ENCODE measurements at places on chromosomes 1 and 21.

GRCh38 chr1:52153898-52154297 is 12.0 kb downstream of the ZFYVE9 start:
- no peak for DNase-seq

- DNase-seq: peak; percentile 52
These were observed 49.8 kb upstream of the SCAF4 start for GRCh38 chr21:31781737-31782136.

- no peak for DNase-seq
These were observed 448 bp upstream of the COL9A2 start for GRCh38 chr1:40317394-40318074.

GRCh38 chr1:105865546-105865945 is 1190.9 kb upstream of the PRMT6 start:
- DNase-seq: no peak

GRCh38 chr1:87135329-87135712 is 193.4 kb upstream of the LMO4 start:
- DNase-seq: no peak

- no peak for DNase-seq
These were observed 140.8 kb downstream of the ASTN1 start for GRCh38 chr1:177023726-177024125.

- no peak for DNase-seq
These were observed 4.5 kb upstream of the ZMYM4 start for GRCh38 chr1:35264035-35264434.

DNA sequence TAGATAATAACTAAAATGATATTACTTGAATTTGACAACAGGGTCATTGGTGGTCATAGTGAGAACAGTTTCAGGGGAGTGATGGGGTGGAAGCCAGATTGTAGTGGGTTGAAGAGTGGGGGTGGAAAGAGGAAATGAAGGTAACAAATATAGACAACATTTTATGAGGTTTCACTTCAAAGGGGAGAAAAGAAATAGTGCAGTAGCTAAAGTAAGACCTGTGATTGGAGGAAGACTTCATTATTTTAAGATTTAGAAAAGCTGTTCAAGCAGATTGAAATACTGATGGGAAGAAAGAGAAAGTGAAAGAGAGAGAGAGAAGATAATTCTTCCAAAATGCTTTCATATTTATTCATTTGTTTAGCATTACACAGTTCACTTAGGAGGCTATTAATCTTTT is 52.0 kb upstream of the KCNA3 start:
- DNase-seq: no peak

- DNase-seq: no peak
These were observed 345.3 kb downstream of the LMX1A start for GRCh38 chr1:165011186-165011585.

DNA sequence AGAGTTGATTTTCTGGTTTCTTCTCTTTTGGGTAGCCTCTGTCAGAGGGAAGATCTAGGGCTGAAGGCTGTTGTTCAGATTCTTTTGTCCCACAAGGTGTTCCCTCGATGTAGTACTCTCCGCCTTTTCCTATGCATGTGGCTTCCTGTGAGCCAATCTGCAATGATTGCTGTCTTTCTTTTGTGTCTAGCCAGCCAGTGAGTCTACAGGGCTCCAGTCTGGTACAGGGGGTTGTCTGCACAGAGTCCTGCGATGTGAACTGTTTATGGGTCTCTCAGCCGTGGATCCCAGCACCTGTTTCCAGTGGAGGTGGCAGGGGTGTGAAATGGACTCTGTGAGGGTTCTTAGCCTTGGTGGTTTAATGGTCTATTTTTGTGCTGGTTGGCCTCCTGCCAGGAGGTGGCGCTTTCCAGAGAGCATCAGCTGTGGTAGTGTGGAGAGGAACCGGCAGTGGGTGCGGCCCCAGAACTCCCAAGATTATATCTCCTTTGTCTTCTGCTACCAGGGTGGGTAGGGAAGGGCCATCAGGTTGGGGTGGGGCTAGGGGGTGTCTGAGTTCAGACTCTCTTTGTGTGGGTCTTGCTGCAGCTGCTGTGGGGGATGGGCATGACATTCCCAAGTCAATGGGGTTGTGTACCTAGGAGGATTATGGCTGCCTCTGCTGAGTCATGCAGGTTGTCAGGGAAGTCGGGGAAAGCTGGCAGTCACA is 81.3 kb upstream of the C21orf91 start:
- DNase-seq: no peak

DNA sequence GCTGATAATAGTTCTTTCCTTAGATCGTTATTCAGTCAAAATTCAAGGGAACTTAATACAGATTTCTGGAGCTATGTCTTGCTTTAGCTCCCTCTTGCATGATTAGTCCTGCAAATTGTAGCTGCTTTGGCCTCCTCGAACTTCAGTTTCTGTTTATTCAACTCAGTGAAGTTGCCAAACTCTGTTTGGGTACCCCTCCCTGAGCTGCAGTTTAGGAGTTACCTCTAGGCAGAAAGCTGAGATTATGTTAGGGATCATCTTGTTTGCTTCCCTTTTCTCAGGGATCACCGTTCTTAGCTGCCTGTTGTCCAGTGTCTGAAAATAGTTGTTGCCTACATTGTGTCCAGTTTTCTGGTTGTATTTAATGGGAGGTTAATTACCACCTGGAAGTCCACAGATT is 43.5 kb downstream of the SNX27 start:
- no peak for DNase-seq

DNA sequence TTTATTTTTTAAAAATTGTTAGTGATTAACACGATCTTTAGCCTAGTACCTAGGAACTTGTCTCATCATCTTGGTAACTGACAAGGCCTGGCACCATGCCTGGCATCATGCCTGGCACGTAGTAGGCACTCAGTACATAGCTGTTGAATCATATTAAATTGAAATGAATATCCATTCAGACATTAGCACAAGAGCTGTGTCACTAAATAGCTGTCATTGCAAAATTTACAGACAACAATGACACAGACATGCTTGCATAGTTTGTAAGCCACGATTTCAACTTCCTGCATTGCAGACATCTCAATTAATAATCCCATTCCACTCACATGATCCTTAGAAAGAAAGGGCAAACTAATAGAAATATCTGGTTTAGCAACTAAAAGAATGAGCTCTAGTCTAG is 15.4 kb upstream of the PHACTR4 start:
- DNase-seq: no peak

DNA sequence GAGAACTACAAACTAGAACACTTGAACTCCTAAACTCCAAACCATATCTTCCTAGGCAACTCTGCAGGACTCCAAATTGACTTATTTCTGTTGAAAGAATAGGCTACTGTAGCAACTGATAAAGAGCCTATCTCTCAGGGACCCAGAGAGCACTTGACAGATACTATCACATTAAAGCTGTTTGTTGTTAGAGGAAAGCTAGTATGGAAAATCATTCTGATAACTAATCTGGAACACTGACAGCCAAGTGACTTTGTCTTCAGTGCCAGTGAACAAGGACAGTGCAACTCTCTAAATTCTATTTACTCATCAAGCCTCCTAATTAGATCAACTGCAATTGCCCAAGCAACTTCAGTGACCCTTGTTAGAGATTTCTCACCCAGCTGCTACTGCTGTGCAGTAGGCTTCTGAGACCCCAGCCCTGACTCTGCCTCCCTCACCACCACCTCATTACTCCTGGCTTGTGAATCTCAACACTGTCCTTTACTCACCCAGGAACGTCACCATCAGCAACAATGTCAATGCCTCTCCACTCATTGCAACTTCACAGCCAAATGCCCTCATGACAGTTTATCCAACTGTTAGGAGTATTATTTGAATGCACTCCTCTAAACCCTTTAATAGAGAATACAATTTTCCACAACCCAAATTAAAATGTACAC is 7.4 kb upstream of the RGS13 start:
- no peak for DNase-seq

GRCh38 chr1:29395736-29396437 is 159.6 kb downstream of the PTPRU start:
- DNase-seq: no peak

DNA sequence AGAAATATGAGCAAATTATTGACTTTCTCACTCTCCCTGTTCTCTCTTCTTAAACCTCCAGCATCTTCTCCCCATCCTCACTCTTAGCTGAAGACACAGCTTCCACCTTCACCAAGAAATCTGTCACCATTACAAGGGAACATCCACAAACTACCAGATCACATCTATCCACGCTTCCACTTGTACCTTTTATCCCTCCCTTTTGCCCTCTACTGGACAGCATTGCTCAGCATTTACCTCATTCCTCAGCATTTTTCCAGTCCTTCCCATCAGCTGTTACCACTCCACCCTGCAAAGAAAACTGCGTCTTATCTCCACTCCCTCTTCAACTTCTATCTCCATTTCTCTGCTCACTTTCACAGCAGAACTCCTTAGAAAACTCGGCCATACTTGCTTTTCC is 42.6 kb downstream of the KCNJ6 start:
- no peak for DNase-seq

DNA sequence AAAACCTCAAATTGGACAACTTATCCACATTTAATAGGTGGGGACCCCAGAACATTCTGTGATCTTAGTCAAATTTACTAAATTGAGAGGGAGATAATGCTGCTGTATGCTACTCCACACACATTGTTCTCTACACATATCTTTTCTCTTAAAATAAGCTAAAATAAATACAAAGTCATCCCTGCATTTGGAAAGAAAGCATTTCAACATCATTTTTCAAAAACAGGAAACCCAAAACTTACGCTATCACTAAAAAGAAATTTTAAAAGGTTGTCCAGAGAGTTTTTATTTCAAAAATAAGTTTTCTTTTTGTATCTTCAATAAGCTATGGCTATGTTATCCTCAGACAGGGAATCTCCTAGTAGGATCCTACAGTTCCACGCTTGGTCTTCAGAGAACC is 19.5 kb upstream of the OR6N2 start:
- no peak for DNase-seq

- no peak for DNase-seq
These were observed 5.8 kb downstream of the AVPR1B start for GRCh38 chr1:206111271-206111927.

- no peak for DNase-seq
These were observed 2.8 kb downstream of the HES4 start for GRCh38 chr1:996851-997712.

- DNase-seq: no peak
These were observed 14.7 kb downstream of the TMEM81 start for GRCh38 chr1:205069371-205070125.

DNA sequence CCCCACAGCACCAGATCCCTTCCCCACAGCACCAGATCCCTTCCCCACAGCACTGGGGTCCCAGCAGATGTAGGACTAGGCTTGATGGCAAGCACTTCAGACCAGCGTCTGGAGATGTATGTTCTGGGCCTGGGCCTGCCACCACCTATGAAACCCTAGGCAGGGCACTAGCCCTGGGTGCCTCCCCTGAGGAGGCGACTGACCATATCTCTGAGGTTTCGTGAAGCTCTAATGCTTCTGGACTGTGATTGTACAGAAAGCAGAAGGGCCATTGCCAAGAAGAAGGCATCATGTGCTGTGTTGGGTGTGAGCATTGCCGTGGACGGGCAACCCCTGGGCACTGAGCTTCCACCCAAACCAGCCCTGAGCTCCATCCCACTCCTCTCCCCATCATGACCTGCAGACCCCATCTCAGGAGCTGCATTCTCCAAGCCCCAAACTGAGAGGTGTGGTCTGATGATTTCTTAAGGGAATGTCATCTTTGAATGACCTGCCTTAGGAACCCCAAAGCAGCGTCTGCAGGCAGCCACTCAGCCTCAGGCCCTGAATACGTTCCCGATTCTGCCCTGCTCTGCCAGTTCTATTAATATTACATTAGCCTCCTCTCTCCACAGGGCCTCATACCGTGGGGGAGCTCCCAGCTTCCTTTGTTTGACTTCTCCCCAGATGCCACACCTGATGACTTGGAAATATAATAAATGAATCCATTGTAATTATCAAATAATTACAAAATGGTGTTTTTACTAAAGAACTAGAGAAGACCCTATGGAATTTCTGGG is 163.4 kb downstream of the TRIM33 start:
- no peak for DNase-seq

GRCh38 chr1:106278716-106279115 is 777.8 kb upstream of the PRMT6 start:
- DNase-seq: no peak

GRCh38 chr1:169326956-169327268 is 40.7 kb downstream of the NME7 start:
- DNase-seq: no peak

DNA sequence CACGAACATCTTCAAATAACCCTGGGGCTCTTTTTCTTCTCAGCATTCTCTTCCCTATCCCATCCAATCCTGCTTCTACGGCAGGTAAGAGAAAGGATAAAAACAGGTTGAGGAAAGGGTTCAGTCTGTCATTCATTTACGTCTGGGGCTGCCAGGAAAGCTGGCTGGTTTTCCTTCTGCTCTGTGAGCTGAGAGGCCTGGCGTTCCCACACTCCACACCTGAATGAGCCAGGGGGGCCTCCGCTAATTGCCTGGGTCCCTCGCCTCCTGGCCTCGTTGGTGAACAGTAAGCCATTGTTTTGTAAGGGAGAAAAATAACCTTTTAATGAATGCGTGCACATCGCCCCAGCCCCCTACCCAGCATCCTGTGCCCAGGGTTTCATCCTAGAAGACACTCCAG is 70.8 kb upstream of the SIM2 start:
- DNase-seq: no peak

DNA sequence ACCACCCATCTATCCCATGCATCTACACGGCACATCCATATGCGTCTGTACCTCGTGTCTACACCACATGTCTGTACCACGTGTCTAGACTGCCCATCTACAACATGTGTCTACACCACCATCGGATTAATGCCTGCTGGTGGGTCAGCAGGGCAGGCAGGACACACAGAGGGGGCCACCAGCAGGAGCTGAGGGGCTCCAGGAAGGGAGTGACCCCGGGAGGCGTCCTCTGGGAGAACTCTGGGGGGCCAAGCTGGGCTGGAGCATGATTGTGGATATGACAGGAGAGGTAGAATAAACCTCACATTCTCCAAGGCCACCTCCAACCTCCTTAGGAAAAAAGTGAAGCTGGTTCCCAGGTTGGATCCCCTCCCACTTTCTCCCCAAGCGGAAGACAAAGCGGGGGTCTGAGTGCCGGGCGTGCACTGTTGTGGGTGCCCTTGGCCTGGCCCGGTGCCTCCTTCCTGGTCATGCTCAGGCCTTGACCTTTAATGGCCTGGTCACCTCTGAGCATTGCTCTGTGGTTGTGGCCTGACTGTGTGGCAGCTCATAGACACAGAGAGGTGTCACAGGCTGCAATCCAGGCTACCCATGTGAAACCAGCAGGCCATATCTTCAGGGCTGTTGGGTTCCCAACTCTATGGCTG is 881 bp upstream of the ACTRT2 start:
- DNase-seq: no peak

DNA sequence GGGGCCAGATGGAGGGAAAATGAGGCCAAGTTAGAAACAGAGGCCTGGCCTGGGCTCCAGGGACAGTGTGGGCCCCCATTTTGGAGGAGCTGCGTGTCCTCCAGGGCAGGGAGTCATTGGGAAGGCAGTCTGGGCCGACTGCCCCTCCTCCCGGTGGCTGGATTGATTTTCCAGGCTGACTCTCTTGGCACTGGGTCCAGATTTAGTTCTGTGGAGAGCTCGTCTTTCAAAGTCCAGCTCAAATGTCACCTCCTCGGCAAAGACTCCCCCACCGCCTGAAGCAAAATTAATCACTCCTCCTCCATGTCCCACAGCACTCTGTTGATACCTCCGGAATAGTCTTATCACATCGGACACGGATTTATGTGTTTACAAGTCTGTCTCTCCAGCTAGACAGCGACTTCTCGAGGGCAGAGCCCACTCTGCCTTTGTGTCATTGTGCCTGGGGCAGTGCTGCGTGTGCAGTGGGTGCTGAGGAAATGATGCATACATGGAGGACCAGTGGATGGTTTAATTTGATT is 175.1 kb downstream of the CAMTA1 start:
- DNase-seq: no peak
